Type B pancreatic cell (in vitro differentiated cells): ENCODE measurements at places on chromosomes 6 and 20. TPM values are rescaled to one million over a fixed set of nuclear protein-coding genes. Genes with fewer than 3 reads are reported as not detected.

The HMGCLL1 gene
- total RNA-seq, result 1.6 and 1.9 TPM in 2 replicates

DNA sequence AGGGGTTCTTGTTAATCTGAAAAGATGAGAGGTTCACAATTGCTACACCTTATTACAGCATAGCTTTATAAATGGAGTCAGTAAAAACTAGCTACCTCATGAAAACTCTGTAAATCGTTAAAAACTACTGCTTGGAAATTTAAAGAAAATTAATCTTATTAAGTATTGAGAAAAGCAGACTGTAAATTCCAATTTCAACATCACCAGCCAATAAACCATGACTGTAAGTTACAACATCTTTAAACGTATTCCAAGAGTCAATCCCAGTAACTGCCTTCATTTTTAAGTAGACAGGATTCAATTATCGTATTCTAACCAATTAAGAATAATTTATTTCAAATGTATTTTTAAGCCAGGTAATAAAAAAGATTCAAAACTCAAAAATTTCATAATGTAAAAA lies 70.3 kb downstream of the ATG5 start:
- no peak for DNase-seq

The POU5F1 gene
- not detected in 2 replicates for total RNA-seq

DNA sequence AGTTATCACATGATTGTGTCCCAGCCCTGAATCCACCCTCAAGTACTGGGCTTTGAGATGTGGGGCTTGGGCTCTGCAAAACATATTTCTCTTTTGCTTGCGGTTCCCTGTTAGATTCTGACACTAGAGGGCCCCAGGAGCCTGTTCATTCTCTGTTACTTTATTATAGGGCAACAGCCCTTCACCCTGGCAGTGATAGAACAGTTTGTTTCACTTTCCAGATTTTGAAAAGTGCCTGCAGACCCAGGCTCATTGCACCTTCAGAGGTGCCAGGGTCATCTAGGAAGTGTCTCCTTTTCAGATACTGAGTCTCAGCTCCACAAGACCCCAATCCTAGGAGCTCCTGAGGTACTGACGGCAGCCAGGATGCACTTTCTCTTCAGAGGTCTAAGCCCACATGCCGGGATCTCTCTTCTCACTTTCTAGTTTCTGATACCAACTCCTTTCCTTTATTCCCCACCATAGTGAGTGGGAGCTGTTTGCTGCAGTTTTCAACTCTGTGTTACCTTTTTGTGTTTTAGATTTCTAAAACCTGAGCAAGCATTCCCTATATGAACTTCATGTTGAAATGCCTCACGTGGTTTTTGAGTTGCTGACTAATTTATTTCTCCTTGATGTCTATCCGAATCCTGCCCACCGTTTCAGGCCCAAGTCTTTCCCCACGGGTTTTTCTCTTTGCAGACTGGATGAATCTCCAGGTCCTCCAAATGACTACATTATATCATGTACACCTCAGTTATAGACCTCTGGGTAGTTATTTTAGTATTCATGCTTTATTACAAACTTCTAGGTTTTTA lies 10.9 kb downstream of the ABT1 start:
- DNase-seq, result no peak

DNA sequence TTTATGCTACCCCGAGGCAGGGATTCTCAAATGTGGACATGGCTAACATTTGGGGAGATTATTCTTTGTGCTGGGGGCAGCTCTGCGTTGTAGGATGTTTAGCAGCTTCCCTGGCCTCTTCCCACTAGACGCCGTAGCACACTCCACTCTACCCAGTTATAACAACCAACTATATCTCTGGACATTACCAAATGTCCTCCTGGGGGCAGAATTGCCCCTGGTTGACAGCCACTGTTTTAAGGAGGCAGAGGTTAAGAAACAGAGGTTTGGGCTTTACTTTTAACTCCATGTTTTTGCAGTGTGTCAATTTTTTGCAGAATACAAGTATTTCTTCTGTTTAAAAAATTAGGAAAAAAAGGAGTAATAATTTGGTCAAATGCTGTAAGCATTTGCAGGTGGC lies 56.2 kb upstream of the BMP6 start:
- DNase-seq, result no peak

GRCh38 chr20:50222309-50223038 lies 31.8 kb downstream of the CEBPB start:
- no peak for DNase-seq

The CRNKL1 gene
- total RNA-seq, result 23.6 and 25.1 TPM in 2 replicates

The RIPOR2 gene
- 2.1 and 4.2 TPM in 2 replicates for total RNA-seq
